Vagina (tissue), 2 donors: ENCODE measurements at places on chromosomes 3 and 15. TPM values are rescaled to one million over a fixed set of nuclear protein-coding genes. Genes with fewer than 3 reads are reported as not detected.

HERC2 gene
- 45.2 TPM for total RNA-seq

DLEC1 gene
- 0.25 TPM for total RNA-seq

GHSR gene
- not detected for total RNA-seq

ADAMTS9 gene
- 118 TPM for total RNA-seq

PAQR5 gene
- total RNA-seq, result 9.1 TPM

MYL3 gene
- total RNA-seq, result not detected

ALDH1L1 gene
- total RNA-seq, result 19.2 TPM

DNA sequence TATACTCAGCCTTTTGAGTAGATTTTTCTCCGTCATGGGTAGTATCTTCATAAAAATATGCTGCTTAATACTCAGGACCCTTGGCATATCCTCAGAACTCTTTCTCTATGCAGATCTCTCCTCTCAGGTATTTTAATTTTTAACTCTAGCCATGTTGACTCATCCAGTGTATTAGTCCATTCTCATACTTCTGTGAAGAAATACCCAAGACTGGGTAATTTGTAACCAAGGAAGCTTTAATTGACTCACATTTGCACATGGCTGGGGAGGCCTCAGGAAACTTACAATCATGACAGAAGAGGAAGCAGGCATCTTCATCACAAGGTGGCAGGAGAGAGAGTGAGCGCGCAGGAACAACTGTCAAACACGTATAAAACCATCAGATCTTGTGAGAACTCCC is 129.3 kb upstream of the CD96 start:
- no peaks in the 10 kb centered on the region for H3K27me3 ChIP-seq
- no peaks in the 10 kb centered on the region for H3K4me1 ChIP-seq
- no peak overlapping the region for H3K4me3 ChIP-seq
- H3K36me3 ChIP-seq, result no peaks in the 10 kb centered on the region
- no peak for DNase-seq

DNA sequence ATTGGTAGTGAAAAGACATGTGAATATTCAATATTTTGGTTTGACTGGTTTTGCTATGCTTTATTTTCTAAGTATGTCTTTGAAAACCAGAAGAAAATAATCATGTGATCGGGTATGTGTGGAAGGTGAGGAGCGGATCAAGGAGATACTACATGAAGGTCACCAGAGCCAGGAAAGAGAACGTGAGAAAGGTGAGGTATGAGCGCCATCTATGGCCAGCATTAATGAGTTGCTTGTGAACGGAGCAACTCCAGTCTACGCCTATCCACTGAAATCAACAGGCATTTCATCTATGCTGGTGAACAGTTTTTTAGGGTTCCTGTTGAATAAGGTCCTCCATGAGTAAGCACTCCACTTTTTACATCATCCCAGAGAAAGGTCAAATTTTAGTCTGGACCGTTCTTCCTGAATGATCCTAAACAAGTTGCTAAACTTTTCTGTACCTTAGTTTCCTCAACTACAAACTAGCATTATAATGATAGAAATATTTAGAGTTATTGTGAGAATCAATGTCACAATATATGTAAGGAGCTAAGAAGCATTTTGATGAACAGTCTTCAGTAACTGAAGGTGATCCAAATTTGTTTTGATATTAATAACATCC is 1435.2 kb upstream of the CADM2 start:
- no peaks in the 10 kb centered on the region for H3K27me3 ChIP-seq
- DNase-seq, result no peak
- H3K4me3 ChIP-seq, result no peak overlapping the region

DNA sequence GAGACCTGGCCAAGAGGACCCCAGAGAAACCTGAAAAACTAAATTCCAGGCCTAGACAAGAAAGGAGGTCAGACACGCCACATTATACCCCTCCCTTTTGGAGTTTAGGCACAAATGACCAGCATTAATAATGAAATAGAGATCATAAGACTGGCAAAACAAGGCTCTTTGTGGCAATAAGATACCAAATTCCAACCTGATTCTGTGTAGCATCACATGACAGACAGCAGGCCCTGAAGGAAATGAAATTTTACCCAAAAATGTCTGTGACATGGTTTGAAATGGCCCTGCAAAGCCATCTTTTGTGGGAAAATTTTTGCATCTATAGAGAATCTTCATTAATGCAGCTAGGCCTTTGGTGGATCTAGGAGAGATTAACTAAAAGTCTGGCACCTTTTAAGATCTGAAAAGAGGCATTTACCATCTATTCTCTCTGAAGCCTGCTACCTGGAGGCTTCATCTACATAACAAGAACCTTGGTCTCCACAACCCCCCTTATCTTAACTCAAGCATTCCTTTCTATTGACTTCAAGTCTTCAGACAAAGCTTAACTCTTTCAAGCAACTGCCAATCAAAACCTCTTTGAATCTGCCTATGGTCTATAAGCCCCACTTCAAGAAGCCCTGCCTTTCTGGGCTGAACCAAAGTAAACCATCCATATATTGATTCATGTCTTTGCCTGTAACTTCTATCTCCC is 8.0 kb downstream of the FAM174B start:
- no peak overlapping the region for H3K4me3 ChIP-seq
- H3K4me1 ChIP-seq, result no peaks in the 10 kb centered on the region
- H3K36me3 ChIP-seq, result no peaks in the 10 kb centered on the region
- H3K27ac ChIP-seq, result no peak overlapping the region

DNA sequence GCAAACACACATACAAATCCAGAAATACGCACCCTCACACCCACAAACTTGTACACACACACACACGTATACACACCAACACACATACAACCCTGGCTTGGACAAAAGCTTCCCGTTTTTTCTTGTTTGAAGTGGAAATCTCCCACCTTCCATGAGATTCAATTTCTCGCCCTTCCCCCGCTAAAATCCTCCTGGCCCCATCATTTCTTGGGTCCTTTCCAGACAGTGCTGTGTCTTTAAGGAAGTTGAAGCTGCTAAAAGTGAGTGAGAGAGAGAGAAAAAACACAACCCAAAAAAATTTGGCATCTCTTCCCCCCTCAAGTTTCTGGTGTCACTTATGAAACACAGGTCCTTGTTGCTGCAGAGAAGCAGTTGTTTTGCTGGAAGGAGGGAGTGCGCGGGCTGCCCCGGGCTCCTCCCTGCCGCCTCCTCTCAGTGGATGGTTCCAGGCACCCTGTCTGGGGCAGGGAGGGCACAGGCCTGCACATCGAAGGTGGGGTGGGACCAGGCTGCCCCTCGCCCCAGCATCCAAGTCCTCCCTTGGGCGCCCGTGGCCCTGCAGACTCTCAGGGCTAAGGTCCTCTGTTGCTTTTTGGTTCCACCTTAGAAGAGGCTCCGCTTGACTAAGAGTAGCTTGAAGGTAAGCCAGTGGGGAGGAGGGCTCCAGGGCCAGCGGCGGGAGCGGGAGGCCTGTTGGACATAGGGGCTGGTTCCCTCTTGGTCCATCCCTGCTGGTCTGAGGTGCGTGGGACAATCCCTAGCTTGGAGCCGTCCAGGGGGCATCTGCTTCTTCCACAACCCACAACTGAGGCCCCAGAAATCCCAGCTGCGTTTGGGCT is at the start of gene ISLR:
Gene ISLR, plus strand, starts transcription at position 331 of the 839 bp plus-strand sequence. CDS start 1,149 bp downstream, outside the sequence.
- H3K27me3 ChIP-seq, result no peaks in the 10 kb centered on the region
- H3K36me3 ChIP-seq, result no peaks in the 10 kb centered on the region
- no peak for DNase-seq
- H3K4me1 ChIP-seq, result peaks cover 77% of the 10 kb centered on the region
- H3K27ac ChIP-seq, result peak within 1 kb of the TSS; percentile 89
- peak within 1 kb of the TSS; percentile 56 for H3K4me3 ChIP-seq

DNA sequence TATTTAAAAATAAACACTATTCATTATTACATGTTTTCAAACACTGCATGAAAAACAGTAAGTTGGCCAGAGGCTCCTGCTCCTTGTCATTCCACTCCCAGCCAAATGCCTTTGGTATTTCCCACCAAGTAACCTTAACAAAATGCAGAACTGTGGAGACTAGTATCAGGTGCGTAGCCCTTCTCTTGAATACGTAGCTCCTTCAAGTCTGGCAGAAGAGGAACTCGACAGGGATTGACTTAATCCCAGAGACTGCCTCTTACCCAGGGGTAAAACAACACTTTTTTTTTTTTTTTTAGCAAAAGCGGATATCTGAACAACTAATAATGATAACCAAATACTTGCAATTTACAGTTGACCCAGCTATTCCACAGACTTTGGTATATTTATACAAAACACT is 738 bp downstream of the COMMD2 start:
- DNase-seq, result no peak
- H3K36me3 ChIP-seq, result no peaks in the 10 kb centered on the region
- peak overlapping the region; percentile 82 for H3K27ac ChIP-seq
- no peaks in the 10 kb centered on the region for H3K27me3 ChIP-seq
- H3K4me1 ChIP-seq, result peaks cover 25% of the 10 kb centered on the region
- peak overlapping the region; percentile 75 for H3K4me3 ChIP-seq

GRCh38 chr15:78850352-78850751 is 22.3 kb upstream of the MORF4L1 start:
- DNase-seq, result no peak
- H3K27ac ChIP-seq, result no peak overlapping the region
- H3K4me3 ChIP-seq, result no peak overlapping the region
- H3K4me1 ChIP-seq, result no peaks in the 10 kb centered on the region

DNA sequence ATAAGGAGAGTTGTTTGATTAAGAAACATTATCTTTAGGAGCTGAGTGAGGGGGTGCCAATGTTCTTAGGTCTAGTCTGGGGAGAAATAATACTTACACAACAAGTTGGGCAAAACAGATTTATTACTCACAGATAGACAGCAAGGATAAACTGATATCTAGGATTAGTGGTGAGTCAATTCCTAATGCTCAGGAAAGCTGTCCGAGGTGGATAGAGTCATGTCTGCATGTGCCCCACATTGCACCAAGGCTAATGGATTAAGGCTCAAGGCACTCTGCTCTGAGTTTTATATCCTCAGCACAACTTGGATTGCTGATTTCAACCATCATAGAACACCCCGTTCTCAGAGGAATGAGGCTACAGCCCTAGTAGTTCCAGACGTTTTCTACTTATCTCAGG is 1042.3 kb downstream of the OTOL1 start:
- H3K4me1 ChIP-seq, result no peaks in the 10 kb centered on the region
- no peaks in the 10 kb centered on the region for H3K36me3 ChIP-seq
- no peak for DNase-seq
- H3K27me3 ChIP-seq, result no peaks in the 10 kb centered on the region

DNA sequence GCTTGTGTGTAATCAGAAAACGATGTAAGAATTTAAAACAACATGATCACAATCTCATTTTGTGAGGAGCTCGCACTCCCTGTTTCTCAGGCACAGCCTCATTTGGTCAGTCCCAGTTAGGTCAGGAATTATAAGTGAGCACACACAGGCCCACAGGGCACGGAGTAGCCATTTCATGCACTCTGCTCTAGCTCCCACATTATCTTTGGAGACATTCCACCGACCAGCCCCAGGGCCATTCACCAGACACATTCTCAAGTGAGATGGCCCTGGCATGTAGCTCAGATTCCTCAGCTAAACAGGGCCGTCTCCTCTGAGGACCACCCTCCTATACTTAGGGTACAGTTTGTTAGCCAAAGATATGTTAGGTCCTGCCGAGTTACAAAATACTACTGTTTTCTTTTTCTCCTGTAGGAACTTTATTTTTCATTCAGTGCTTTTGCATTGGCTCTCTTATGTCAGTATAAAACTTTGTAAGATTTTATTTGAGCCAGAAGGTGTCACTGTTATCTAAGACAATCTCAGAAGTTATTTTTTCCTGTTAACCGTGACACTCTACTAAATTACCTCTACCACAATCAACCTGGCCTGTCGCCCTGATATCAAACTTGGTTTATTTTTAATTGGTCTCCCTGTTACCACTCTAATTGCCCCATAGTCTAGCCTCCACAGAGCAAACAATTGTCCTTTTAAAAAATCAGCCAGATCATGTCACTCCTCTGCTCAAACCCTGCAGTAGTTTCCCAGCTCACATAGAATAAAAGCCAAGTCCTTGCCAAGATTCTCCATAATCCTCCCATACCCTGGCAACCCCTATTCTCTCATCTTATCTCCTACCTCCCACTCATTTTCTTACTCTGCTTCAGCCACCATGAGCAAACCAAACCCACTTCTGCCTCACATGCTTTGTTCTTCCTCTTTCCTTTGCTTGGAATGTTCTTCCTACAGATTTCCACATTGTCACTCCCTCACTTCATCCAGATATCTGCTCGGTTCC is 105.7 kb downstream of the PPP2R3A start:
- peaks cover 6% of the 10 kb centered on the region for H3K4me1 ChIP-seq
- H3K36me3 ChIP-seq, result no peaks in the 10 kb centered on the region
- no peaks in the 10 kb centered on the region for H3K27me3 ChIP-seq
- DNase-seq, result no peak
- no peak overlapping the region for H3K4me3 ChIP-seq

GRCh38 chr15:71440489-71441110 is 325.3 kb downstream of the THSD4 start:
- H3K27ac ChIP-seq, result no peak overlapping the region
- H3K27me3 ChIP-seq, result no peaks in the 10 kb centered on the region
- no peaks in the 10 kb centered on the region for H3K36me3 ChIP-seq
- no peak for DNase-seq

GRCh38 chr3:189282741-189283140 is 111.0 kb downstream of the TPRG1 start:
- no peak overlapping the region for H3K4me3 ChIP-seq

DNA sequence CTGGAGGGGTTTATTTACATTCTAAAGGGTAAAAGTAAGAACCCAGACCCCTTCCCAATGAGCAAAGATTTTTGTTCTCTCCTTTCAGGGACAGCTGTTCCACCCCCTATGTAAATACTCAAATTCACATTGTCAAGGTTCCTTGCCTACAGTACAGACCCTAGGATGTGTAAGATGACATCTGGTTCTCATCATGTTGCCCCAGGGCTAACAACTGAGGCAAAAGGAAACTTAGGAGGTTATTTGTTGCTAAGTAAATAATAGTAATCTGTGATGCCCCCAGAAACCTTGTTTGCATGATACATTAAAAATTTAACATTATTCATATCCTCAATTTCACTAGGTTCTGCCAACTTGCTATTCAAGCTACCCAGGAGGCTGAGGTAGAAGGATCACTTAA is 135.0 kb upstream of the CCNL1 start:
- H3K4me1 ChIP-seq, result peaks cover 6% of the 10 kb centered on the region
- no peaks in the 10 kb centered on the region for H3K36me3 ChIP-seq
- no peak for DNase-seq

DNA sequence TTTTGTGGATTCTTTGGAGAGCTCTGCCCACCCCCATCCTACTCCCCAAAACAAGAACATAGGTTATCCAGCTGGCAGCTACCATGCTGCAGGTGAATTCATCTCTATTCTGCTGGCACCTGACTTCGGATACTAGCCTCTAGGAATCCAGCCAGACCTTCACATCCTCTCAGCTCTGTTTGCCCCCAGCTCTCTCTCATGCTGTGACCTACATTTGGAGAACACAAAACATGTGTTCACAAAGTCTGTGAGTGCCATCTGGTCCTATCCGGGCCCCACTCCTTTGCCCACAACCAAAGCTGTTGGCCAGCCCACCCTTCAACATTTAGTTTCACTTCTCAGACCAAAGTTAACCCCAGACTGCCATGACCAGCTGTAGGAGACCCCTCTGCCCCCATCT is 89.4 kb upstream of the C3orf80 start:
- no peaks in the 10 kb centered on the region for H3K27me3 ChIP-seq
- H3K27ac ChIP-seq, result no peak overlapping the region
- H3K36me3 ChIP-seq, result no peaks in the 10 kb centered on the region
